Fibroblast of skin of back (primary cell): ENCODE measurements at places on chromosomes 12 and 14.
A peak's percentile ranks its signal among the peaks of the same experiment; 100 is the strongest.

DNA sequence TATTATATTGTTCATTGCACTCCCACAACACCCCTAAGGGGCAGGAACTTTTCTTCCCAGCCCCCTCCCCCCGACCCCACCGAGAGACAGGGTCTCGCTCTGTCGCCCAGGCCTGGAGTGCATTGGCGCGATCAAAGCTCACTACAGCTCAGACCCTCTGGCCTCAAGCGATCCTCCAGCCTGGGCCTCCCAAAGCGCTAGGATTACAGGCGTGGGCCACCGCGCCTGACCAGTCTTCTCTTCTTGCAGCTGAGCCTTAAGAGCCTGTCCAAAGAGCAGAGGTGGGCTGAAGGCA is 310 bp upstream of the UNG start:
- DNase-seq = no peak

GRCh38 chr12:131684015-131684725 is 26.7 kb upstream of the SFSWAP start:
- DNase-seq = no peak

- DNase-seq = no peak
These were observed 8.8 kb downstream of the AICDA start for GRCh38 chr12:8603856-8604255.

GRCh38 chr12:42119085-42119633 is 25.5 kb downstream of the GXYLT1 start:
- peak; percentile 80 for DNase-seq

- DNase-seq = no peak
These were observed 7.2 kb downstream of the MCRS1 start for GRCh38 chr12:49560695-49561094.

- no peak for DNase-seq
These were observed 35.7 kb downstream of the TTC7B start for GRCh38 chr14:90780519-90780918.

GRCh38 chr12:25590011-25590721 is 37.1 kb upstream of the LMNTD1 start:
- DNase-seq = no peak

GRCh38 chr14:68408680-68409079 is 384.2 kb downstream of the ZFP36L1 start:
- DNase-seq = peak; percentile 30

DNA sequence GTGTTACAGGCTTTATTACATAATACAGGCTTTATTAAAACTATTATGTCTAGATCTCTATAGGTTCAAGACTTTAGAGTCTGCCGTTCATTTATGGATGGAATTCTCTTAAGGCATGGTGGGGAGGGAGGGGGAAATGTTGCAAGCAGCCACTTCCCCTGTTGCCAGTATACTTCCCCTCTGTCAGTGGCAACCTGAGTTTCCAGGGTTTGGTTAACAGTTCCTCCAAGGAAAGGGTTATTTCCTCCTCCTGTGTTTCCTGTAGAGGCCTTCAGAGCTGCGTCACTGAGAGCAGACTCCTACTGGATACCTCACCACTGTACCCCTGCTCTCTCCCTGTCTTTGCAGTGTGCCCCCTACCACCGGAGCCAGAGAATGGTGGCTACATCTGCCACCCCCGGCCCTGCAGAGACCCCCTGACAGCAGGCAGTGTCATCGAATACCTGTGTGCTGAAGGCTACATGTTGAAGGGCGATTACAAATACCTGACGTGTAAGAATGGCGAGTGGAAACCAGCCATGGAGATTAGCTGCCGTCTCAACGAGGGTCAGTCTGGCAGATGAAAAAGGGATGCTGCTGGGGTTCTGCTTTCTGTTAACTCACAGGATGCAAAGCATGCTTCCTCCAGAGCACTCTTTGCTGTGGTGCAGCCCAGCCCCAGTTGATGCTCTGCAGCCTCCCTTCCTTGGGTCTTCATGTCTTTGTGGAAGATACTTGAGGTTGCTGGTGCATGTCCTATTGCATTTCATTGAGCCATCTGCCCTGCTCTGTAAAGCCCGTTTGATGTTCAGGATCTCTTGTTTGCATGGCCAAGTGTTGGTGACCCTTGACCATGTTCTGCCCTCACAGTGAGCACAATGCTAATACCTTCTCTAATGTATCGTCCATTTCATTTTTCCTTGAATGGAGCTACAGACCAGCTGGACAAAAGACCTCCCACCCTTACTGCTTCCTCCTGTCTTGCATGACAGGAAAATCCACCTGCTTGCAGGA is 63.6 kb upstream of the SRSF5 start:
- no peak for DNase-seq

DNA sequence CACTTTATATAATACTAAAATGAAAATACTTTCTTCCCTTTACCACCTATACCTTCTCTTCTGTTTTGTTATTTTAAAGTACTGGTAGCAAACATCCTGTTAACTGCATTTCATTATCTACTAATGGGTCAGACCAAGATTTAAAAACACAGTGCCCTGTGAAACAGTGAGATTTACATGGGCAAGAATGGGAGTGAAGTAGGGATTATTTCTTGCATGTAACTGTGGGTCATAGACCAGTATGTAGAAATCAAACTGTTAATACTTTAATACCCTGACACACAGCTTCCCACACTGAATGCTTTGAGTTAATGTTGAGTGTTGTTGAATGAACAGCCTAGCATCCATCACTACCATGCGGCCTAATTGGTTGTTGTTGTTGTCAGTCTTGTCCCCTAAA is 61.6 kb downstream of the PLEKHA5 start:
- DNase-seq = no peak

DNA sequence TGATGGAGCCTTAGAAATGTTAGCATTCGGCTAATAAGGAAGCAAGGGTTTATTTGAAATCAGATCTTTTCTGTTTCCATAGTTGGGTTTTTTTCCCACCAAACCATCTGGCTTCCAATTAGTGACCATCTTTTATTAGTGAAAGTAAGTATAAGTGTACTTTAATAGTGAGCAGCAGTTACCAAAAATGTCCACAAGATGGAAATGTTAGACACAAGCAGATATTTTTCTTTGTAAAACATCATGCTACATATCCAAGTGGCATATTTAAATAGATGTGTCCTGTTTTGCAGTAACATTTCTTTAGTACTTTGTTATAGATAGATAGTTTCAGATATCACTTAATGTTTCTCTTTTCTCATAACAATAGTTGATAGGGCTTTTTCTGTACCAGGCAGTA is 28.8 kb downstream of the YEATS4 start:
- DNase-seq = peak; percentile 65

DNA sequence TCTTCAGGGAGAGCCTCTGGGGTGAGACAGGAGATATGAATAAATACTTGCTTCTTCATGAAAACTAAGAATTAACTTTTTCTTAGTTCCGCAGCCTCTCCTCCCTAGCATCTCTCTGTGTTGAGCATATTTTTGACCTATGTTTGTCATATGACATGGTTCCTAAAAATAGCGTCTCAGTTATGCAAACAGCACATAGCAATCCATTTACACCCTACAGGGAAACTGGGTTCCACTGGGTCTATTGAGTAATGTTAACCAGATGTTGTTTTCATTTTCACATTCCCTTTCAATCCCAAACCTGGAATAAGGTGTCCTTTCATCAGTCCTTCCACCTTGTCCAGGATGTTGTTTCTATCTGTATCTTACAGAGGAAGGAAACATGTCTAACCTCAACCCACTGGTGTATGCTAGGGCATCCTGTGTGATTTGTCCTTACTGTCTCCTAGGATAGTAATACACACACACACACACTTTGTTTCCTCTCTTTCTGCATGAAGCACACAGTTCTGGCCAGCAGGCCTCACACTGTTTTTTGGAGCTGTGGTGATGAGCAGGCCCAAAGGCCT is 1543.5 kb downstream of the AACS start:
- DNase-seq = no peak

DNA sequence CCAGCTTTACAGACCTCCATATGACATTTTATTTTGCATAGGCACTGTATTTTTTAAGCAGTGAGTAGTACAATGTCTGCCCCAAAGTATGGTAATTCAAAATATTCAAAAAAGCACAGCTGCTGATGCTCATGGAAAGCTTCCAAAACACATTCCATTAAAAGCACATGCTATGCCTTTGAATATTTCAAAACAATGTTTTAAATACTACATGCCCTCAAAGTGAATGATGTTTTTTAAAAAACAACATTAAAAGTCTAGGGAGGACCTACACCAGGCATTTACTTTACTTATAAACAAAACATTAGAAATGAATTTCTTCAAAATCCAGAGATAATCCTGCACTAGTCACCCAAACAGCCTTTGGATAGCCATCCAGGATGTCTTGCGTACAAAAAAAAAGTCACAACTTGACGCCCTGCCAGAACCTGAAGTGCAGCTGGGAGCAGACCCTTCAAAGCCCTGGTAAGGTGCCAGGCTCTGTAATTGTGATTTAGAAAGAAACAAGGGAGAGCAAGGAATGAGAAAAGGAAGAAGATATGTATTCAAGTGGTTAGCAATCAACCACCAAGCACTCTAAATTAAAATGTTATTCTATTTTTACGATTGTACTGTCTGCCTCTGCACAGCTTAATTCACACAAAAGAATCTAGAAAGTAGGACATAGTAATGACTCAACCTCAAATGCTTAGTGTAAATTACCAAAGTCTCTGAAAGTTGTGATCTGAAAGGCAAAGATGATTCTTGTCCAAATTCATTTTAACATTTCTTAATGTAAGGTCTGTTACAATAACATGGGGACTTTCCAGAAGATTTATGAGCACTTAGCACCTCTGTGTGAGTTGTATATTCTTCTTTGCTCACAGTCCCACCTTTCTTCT is 31.9 kb downstream of the CEP83 start:
- peak; percentile 74 for DNase-seq

DNA sequence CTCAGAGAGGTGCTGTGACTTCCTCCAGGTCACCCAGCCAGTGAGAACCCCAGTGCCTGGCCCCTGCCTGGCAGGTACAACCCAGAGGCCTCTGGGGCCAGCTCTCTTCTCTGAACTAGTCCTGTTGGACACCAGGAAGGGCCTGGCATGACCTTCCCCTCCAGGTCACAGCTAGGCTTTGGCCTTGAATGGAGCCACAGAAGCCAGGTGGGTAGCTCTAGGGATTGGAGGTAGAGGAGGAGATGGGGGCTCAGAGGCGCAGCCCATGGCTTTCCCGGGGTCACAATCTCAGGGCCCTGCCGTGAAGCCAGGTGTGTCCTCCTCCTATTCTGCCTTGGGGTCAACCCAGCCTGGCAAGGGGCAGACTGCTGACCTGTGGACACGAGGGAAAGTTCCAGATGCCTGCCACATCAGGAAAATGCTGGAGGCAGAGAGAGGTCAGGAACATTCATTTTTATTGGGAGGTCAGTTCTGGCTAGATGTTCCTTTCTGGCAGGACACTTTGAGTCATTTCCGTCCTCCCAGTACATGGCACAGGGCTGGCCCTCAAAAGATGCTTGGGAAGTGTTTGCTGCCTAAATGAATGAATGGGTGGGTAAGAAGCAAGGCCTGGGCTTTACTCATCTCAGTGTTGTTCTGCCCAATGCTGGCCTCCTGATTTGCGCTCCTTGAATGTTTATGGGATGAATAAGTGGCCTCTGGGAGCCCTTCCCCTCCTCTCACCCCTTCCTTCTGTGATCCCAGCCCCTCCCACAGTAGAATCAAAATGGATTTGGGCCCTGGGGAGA is 25.4 kb downstream of the FAM222A start:
- peak; percentile 9 for DNase-seq

DNA sequence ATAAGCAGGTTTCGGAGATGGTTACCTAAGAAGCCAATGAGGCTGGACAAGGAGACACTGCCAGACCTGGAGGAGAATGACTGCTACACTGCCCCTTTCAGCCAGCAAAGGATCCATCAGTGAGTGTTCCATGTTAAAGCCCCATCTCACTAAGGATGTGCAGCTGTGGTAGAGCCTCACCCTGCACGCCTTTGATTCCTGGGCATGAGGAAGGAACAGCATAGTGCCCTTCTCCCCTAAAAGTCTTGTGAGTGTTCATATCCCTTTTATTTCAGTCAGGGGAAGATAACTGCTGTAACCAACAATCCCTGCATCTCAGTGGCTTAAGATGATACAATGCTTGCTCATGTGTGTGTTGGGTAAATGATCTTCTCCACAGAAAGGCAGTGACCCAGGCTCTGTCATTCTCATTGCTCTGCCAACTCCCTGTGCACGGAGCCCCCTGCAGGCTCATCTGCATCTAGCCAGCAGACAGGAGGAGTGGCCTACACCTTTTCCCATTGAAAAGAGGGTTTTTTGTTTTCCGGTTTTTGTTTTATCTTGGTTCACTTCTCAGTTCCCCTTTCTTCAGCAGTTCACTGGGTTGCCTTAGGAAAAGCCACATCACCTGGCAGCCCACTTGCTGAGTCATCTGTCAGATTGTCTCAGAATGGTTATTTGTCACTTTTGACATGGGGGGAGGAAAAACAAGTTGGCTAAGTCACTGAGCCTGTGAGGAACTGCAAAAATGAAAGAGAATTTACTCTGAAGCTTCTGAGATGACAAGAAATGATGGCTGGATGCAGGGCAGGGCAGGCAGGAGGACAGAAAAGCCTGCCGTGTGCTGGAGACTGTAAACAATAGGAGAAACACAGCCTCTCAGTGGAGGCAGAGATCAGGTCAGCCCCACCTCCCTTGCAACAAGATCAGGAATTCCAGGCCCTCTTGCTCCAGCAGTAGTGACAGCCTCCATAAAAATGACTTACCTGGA is 193.3 kb downstream of the ANO4 start:
- peak; percentile 38 for DNase-seq

- peak; percentile 39 for DNase-seq
These were observed 31.1 kb downstream of the SYNE3 start for GRCh38 chr14:95485222-95485819.

GRCh38 chr12:11397366-11397765 is 2.0 kb upstream of the PRB2 start:
- DNase-seq = no peak

GRCh38 chr14:49464885-49465284 is 121.3 kb downstream of the RPS29 start:
- DNase-seq = no peak

GRCh38 chr14:105118646-105119407 is 49.7 kb downstream of the JAG2 start:
- no peak for DNase-seq

DNA sequence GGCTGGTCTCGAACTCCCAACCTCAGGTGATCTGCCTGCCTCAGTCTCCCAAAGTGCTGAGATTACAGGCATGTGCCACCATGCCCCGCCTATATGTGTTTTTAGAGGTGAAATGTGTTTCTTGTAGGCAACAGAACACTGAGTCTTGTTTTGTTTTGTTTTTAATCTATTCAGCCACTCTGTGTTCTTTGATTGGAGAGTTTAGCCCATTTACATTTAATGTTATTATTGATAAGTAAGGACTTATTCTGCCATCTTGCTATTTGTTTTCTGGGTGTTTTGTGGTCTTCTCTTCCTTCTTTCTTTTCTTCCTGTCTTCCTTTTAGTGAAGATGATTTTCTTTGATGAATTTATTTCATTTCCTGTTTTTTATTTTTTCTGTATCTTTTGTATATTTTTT is 29.6 kb downstream of the IFNG start:
- DNase-seq = no peak

- peak; percentile 39 for DNase-seq
These were observed 12.3 kb downstream of the ZFP36L1 start for GRCh38 chr14:68780358-68781160.

DNA sequence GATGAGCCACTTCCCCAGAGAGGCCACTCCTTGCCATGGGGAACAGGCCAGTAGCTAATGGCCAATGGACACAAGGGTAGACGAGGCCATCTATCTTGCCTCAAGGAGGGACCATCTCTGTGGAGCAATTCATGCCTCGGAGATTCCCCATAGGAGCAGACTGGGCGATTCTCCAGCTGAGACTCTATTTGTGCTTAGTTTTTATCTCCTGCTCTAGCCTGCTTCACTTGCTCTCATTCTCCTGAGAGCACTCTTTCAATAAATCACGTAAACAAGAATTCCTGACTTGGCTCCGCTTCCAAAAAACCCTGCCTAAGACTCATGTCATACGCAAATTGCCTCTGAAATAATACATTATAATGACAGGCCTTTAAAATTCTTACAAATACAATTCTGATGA is 396.4 kb upstream of the USP15 start:
- no peak for DNase-seq
